ENCODE measurements at places on chromosomes 2 and 18.
A peak's percentile ranks its signal among the peaks of the same experiment; 100 is the strongest.

GRCh38 chr2:207993151-207993763 is 32.1 kb downstream of the PLEKHM3 start:
- no peak for DNase-seq

DNA sequence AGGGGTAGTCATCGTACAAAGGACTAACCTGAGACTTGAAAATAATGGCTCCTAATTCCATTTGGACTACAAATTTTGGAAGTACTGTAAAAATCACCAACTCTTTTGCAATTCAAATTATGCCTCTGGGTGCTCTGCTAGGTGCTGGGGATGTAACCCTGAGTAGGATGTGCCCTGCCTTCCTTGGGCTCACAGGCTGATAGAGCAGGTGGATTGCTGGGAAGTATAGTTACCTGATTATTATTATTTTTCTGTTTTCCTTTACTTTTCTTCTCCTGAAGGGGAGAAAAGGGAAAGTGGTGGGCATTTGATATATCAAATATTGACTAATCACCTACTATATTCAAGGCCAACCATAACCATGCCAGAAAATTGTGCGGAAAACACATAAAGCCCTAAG is 119.3 kb upstream of the RIOK3 start:
- no peak for DNase-seq

- DNase-seq, result no peak
These were observed 92.3 kb downstream of the CCDC93 start for GRCh38 chr2:117921520-117921919.

GRCh38 chr2:12169721-12170120 is 423.3 kb downstream of the LPIN1 start:
- DNase-seq, result peak; percentile 70

GRCh38 chr2:109645412-109646184 is 31.4 kb downstream of the SOWAHC start:
- no peak for DNase-seq

All from CD4-positive, alpha-beta memory T cell (primary cell).